ENCODE measurements at places on chromosomes 16 and 17.

- DNase-seq, result peak; percentile 23
Observed at GRCh38 chr16:19294156-19294649, 8.7 kb downstream of the CLEC19A start.

- no peak for DNase-seq
Observed at GRCh38 chr17:18006495-18007239, 32.3 kb downstream of the ATPAF2 start.

DNA sequence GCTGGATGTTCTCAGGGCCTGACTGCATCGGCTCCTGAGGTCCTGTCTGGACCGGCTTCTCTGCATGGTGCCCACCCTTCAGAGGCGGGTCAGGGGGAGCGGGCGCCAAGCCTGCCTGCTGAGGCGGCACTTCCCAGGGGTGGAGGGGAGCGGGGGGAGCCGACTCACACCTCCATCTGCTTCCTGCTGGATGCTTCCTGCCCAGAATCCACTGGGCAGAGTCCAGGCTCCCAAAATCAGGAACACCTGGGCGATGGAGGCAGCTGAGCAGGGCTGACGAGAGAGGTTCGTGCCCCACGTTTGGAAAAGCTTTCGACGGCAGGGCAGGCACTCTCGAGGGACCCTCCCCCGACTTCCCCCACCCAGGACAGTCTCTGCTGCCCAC lies 42.2 kb downstream of the TIMM22 start:
- no peak for DNase-seq

- DNase-seq, result no peak
Observed at GRCh38 chr16:83994087-83994486, 26.0 kb downstream of the NECAB2 start.

DNA sequence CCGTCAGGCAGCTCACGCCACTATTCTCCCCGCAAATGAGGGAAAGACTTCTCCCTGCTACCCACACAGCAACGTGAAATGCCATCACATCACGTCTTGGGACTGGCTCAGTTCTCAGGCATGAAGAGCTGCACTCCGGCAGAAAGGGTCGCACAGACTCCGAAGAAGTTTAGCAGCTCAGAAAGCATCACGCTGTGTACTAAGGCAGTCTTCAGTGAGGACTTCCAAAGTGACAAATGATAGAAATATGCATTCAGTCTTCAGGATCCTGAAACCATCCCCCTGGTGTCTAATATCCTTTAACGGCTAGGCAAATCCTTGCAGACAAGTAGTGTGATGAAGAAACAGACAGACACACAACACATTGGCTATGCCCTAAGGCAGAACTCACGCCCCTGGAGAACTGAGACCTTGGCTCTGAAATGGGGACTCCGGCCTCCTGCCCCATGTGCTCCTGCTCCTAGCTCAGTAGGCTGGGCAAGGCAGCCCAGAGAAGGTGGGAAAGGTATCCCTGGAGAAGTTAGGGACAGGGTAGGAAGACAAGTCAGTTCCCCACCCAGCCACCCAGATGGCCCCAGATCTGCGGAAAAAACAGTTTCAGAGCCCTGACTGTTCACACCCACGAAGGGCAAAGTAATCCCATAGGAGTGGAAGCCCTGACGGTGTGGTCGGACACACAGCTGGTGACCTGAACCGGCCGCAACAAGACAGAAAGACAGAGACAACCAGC lies 1.6 kb downstream of the XYLT1 start:
- DNase-seq, result no peak

GRCh38 chr16:4800290-4801041 lies 2.0 kb downstream of the ROGDI start:
- DNase-seq, result no peak

DNA sequence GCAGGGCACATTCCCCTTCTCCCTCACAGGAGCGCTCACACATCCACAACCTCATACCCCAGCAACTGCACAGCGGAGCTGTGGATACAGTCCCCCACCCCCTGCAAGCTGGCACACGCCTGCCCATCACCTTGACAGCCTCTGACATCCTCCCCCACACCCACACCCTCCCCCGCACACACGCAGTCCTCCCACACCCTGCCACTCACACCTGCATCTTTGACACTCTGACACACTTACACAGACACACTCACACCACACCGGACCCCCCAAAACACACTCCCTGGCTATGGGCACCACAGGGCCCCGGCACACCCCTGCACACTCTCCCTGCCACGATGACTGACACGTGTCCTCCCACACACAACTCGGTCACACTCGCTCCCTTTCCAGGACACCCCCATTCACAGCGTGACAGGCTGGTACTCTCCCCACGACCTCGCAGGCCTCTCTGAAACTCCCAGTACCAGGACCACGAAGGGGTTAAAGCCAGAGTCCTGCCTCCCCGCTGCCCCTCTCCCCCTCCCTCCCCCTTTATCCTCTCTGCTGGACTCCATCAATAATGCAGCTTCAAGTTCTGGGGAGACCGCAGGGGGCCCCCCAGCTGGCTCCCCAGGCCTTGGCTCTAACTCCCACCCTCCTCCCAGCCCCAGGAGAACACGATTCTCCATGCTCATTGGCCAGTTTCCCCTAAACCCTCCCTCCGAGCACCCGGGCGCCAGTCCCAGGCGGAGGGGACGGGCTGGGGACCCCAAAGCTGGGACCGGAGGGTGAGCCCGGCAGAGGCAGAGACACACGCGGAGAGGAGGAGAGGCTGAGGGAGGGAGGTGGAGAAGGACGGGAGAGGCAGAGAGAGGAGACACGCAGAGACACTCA lies at the start of gene PPP1R1B:
Gene PPP1R1B, plus strand, starts transcription at position 782 of the 876 bp plus-strand sequence. CDS start 441 bp downstream, outside the sequence.
- peak; percentile 32 for DNase-seq

GRCh38 chr16:20995711-20996110 lies 95.1 kb downstream of the LYRM1 start:
- no peak for DNase-seq

GRCh38 chr16:1812732-1813163 lies 13.9 kb downstream of the HAGH start:
- DNase-seq, result peak; percentile 68

- no peak for DNase-seq
Observed at GRCh38 chr16:12470311-12471229, 333.1 kb downstream of the CPPED1 start.

DNA sequence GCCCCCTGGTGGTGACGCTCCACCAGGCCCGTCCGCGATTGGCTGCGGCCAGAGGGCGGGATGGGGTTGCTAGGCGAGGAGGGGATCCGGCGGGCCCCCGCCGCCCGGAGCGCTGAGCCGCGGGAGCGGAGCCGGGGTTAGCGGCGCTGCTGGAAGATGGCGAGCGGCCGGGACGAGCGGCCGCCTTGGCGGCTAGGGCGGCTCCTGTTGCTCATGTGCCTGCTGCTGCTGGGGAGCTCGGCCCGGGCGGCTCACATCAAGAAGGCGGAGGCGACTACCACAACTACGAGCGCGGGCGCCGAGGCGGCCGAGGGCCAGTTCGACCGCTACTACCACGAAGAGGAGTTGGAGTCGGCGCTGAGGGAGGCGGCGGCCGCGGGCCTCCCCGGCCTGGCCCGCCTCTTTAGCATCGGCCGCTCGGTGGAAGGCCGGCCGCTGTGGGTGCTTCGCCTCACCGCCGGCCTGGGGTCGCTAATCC lies at the start of gene CPD:
Gene CPD, plus strand, starts transcription at position 103 of the 478 bp plus-strand sequence. Its CDS starts 54 bp downstream, at position 157.
- peak; percentile 98 for DNase-seq

GRCh38 chr17:4375039-4375748 lies 8.7 kb upstream of the UBE2G1 start:
- peak; percentile 70 for DNase-seq

GRCh38 chr16:50692644-50692998 lies 785 bp upstream of the NOD2 start:
- no peak for DNase-seq

GRCh38 chr17:41016578-41017215 lies 7.8 kb upstream of the KRTAP3-1 start:
- no peak for DNase-seq

DNA sequence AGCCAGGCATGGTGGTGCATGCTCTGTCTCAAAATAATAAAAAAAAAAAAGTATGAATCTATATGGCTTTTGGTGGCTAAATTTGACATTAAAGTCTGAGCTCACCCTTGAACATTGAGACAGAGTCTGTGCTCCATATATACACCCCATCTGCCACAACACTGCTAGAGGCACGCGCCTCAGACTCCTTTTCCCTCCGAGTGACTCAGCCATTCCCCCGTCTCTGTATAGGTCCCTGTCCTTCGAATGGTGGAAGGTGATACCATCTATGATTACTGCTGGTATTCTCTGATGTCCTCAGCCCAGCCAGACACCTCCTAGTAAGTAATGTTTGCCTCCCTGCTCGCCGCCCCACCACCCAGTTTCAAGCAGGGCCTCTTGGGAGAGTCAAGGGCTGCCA lies 4.5 kb upstream of the EFNB3 start:
- no peak for DNase-seq

GRCh38 chr16:30567160-30567990 lies 4.1 kb downstream of the ZNF688 start:
- peak; percentile 55 for DNase-seq

GRCh38 chr17:41391535-41391934 lies 5.9 kb downstream of the KRT31 start:
- no peak for DNase-seq

DNA sequence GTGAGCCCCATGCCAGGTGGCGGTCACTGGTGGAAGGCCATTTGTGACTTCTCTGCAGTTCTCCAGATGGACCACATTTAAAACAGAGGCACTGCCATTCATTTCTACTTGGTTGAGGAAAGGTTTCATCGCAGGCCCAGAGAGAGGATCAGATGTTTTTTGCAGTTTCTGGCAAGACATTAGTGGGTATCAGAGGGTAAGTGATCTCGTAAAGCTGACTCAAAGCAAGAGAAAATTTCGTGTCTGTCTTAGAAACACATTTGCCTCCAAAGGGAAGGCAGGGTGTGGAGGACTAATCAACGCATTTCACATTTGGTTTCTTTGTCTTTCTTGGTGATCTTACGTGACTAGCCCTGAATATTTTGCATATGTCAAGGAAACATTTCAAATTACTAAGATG lies 81.8 kb downstream of the PRKCB start:
- DNase-seq, result no peak

- no peak for DNase-seq
Observed at GRCh38 chr17:69711541-69711940, 297.0 kb downstream of the MAP2K6 start.

- peak; percentile 17 for DNase-seq
Observed at GRCh38 chr17:62995377-62995885, 29.4 kb downstream of the TANC2 start.

DNA sequence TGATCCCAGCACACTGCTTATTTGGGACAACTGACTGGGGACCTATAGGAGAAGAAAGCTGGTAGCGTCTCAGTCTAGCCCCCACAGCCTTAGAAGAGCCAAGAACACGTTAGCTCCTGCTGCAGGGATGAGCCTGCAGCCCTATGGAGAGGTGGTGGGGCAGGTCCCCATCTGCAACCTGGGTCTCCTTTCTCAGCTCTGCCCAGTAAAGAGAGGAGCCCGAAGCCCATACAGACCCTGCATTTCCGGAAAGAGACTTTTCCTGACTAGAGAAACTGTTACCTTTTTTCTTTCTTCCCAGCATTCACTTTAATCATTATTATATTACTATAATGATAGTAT lies 788 bp downstream of the METTL22 start:
- no peak for DNase-seq

- DNase-seq, result no peak
Observed at GRCh38 chr16:4390266-4391260, 18.9 kb downstream of the VASN start.

- no peak for DNase-seq
Observed at GRCh38 chr16:1075546-1075945, 3.0 kb downstream of the SSTR5 start.

DNA sequence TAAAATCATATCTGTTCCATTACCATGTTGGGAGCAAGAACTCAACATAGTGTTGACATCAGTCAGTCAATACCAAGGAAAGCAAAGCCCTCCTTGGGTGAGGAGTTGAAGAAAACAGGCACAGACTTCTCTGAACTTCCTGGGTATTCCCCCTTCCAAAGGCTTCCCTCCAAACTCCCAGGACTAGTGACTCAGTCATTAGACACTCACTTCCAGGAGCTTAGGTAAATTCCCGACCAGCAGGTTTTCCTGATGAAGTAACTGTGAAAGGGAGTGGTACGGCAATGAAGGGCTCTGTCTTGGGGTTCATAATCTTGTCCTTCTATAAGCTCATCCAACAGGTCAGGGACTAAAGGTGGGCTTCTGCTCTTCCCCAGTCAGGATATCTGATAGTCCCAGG lies 293.8 kb upstream of the AXIN2 start:
- no peak for DNase-seq

DNA sequence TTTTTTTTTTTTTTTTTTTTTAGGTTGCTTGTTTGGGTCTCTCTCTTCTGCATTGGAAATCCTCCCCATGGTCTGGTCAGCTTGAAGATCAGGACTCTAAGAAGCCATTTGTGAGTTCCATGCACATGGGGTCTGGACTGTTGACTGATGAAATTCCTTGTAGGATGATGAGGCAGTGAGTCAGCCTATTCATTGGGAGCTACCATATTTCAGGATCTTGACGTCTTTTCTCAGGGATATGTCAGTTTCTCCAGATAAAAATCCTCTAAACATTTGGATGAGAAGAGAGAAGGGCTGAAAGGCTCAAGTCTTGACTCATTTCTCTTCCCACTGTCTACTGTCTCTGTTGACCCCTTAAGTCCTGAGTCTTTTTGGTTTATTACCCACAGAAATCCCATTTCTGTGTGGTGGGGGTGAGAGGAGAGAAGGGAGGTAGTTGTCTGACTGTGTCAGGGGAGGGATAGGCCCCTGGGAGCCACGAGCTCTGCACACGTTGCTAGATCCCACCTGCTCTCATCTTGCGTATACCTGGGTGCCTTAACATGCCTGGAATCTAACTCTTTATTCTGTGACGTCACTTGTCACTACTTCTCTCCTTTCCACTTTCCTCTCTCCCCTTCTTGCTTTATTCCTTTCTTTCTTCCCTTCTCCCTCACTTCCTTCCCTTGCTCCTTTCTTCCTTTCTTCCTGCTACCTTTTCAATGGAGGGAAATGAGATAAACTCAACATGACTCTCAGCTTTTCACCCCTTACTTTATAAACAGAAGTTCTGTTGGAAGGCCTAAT lies 333.1 kb upstream of the XYLT1 start:
- no peak for DNase-seq

GRCh38 chr16:77993111-77993985 lies 29.0 kb upstream of the CLEC3A start:
- DNase-seq, result no peak

DNA sequence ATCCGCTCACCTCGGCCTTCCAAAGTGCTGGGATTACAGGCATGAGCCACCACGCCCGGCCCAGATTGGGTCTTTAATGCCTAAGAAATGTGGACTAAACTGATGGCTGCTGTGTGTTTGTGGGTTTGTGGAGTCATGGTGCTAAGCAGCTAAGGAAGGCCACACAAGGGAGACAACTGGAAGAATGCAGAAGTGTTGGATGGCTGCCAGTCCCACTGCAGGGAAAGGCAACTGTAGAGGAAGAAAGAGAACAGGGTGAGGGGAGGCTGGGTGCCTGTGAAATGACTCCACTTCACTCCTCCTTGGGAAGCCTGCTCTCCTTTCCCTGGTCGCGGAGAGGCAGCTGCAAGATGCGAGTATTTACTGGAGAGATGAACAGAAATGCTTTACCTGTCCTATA lies 23.5 kb upstream of the SIAH1 start:
- no peak for DNase-seq

- no peak for DNase-seq
Observed at GRCh38 chr16:12672986-12673385, 130.7 kb downstream of the CPPED1 start.

- no peak for DNase-seq
Observed at GRCh38 chr17:16988749-16989229, 16.9 kb upstream of the TNFRSF13B start.

- DNase-seq, result no peak
Observed at GRCh38 chr17:27654136-27654535, 23.1 kb downstream of the LGALS9 start.

- DNase-seq, result no peak
Observed at GRCh38 chr16:4290236-4290830, 17.5 kb upstream of the TFAP4 start.

- no peak for DNase-seq
Observed at GRCh38 chr17:146546-146945, 9.2 kb downstream of the SCGB1C2 start.
